HS-27A (cell line): ENCODE measurements at places on chromosomes 2 and 18.

DNA sequence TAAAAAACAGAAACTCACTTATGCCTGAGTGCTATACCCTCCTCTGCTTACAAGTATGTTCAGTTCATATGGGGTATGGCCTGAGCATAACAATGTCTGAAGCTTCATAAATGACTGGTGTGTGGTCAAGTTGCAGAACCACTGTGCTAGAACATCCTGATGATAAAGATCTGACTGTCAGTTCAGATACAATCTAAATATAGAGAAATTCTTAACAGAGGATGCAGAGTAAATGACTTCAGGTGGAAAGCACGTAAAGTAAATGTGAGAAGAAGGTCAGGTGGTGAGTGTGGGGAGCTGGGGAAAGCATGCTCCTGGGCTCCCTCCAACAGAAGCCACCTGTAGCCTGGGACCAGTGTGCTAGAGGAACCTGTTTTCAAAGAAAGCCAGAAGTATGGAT, 926.2 kb downstream of the TSN start:
- no peak for DNase-seq

DNA sequence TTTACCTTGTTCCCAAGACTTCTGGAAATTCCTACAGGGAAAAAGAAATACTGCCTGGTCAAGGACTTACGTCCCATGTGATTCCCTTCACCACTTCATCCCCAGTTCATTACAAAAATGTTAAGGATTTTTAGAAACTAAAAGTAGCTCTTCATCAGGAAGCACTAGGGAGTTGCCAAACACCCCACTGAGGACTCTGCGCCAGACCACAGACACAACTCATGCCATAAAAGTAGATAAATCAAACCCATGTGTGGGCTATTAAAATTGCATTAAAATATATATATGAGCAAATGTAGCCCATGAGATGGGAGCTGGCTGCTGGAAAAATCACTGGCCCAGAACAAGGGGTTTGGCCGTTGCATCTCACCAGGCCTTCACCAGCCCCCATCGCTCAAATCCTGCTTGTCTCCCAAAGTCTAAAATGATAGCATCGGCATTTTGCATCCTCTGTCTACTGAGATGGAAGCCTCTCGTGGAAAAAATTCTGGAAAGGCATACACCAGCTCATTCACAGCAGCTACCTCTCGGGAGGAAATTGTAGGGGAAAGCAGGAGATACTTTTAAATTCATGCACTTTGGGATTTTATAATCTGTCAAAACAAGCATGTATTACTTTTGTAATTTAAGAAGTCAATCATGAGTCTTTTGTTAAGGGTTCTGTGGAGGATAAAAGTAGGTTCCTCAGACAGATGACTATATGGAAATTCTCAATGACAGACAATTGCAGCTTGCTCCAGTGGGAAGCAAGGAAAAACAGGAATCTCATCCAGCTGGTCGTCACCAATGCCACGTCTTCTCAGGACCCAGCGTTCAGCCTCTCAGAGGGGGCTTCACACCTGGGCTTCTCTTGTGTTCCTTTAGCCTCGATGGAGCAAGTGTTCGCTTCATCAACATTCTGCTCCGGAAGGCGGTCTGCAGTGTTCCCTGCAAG, 113.9 kb downstream of the MREG start:
- no peak for DNase-seq

DNA sequence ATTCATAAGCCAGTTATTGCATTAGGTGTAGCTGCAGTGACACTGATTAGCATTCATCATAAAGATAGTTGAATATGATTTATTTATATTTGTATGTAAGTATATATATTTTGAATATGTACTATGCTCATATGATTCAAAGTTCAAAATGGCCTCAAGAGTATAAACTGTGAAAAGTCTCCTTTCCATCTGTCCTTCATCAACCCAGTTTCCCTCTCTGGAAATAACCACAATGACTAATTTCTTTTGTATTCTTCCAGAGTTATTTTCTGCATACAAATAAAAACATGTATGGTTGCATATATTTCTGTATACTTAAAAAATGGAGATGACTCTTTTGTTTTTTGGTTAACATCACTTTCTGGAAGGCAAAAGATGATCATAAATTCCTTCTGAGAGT, 95.2 kb downstream of the CAMKMT start:
- DNase-seq, result no peak

- DNase-seq, result no peak
These were observed 23.0 kb downstream of the SMYD1 start for GRCh38 chr2:88090446-88091283.

- DNase-seq, result no peak
These were observed 199.6 kb downstream of the PRKCE start for GRCh38 chr2:45851111-45851510.

DNA sequence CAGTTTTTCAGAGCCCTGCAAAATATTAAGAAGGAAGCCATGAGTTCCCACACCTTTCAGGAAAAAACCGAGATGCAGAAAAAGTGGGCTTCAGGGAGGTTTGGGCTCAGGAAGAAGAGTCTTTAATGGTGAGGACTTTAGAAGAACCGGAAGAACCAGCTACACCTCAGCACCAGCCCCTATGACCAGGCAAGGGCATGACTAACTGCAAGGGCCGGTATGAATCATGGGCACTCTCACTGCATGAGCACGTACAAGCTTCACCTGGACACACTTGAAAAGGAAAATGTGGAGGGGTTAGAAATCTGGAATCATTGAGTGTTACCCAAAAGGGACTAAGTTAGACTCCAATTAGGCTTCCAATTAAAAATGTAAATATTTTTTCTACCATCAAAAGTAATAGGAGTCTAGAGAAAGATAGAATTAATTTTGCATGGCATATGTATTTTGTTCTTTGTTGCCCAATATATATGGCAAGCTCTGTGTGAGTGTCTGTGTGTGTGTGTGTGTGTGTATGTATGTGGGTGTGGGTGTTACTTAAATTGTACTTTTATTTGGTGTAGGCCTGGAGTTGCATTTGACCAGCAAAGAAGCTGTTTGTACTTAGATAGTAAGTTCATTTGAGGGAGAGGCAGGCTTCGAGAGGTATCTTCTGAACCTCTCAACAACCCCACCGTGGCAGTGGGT, 66.5 kb upstream of the THUMPD2 start:
- DNase-seq, result no peak
